Activated T-helper 1 cell treated with anti-CD3 and anti-CD28 coated beads, Interleukin-12 subunit alpha, Interleukin-12 subunit beta, Interleukin-2, Interleukin-4 antibody, amounts not matched to agents 30 ng/mL and 10 ng/mL and 1 ng/mL, durations not matched to agents 14 hours and 24 hours and 36 hours (primary cell): ENCODE measurements at places on chromosomes 1 and 21.

DNA sequence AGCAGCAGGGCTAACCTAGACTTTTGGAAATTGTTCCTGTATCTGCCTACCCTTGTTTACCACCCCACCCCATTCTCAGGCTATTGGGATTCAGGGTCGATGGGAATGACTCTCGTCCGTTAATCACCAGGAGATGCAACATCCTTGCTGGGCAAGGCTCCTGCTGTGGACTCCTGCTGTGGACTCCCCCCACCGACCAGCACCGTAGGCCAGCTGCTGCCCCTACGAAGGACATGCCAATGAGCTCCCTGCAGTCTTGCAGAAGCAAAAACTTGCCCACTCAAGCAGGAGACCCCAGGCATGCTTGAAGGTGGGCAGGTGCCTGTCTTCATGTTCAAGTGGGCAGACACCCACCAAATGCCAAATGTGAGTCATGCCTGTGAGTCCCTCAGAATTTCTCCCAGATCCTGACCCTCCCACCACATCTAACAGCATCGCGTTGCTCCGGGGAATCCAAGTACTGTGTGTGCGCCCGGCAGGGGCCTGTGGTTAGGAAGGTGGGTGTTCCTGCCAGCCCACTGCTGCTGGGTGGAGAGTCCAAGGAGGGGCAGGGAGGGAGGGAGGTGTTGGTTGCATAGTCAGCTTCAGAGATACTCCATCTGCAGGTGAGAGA, 41.7 kb upstream of the SOX13 start:
- no peaks in the 10 kb centered on the region for H3K4me1 ChIP-seq
- H3K36me3 ChIP-seq: no peaks in the 10 kb centered on the region

DNA sequence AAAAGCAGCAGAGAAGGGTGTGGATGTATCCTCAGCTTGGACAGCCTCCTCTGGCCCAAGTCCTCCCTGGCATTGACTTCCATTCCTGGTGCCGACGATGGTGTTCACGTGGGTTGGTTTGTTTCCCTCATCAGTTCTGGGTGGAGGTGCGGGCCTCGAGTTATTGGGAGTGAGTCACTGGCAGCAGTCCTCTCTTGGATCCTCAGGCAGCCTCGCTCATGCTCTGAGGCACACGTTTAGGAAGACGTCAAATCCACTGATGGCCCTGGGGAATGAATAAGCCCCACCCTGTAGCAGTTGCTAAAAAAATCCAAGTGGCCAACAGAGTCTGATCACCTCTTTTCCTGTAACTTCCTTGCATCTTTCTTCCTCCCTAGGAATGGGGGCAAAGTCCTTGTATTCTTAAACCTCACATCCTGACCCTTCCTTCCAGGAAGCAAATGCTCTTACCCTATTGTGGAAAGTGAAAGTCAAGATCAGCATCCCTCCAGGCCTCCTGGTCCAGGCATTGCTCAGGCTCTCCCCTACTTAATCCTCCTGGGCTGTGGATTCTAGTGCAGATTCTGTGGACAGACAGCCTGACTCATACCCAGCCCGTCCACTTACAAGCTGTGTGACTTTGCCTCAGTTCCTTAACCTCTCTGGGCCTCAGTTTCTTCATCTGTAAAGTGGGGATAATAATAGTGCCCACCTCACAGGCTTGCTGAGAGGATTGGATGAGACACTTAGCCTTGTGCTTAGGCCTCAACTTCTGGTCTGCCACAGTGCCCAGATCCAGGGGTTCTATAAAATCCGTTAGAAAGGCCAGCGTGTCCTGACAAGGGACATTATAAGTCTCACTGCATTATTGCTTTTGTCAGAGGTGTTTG, 111.1 kb downstream of the TLR5 start:
- no peaks in the 10 kb centered on the region for H3K36me3 ChIP-seq
- H3K4me1 ChIP-seq: no peaks in the 10 kb centered on the region
- H3K27ac ChIP-seq: no peak overlapping the region
- H3K4me3 ChIP-seq: no peak overlapping the region
- DNase-seq: no peak

DNA sequence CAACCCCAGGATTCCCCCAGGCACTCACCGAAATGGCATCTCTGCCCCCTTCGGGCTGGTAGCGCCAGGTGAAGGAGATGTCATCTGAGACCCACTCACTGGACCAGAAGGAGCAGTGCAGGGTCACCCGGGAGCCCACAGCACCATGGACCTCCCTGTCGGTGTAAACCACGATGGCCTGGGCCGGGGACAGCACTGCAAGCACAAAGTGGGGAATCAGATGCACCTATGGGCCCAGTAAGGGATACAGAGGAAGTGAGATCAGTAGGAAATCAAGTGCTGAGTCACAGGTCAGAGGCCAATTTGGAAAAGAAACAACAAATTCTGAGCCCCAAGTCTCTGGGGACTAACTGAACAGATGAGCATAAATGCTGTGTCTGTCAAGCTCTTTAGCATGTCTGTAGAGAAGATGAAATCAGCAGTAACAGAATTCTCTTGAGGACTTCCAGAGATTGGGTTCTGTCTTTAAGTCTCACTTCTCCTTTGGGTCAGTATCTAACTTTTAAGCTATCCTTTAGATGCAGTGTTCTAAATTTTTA, 2.5 kb downstream of the MPZ start:
- peaks cover 3% of the 10 kb centered on the region for H3K36me3 ChIP-seq
- peaks cover 2% of the 10 kb centered on the region for H3K27me3 ChIP-seq
- DNase-seq: no peak
- H3K4me1 ChIP-seq: peaks cover 52% of the 10 kb centered on the region
- peak overlapping the region; percentile 30 for H3K27ac ChIP-seq
- peak overlapping the region; percentile 19 for H3K4me3 ChIP-seq

GRCh38 chr1:203172184-203173010, 3.2 kb downstream of the MYBPH start:
- no peaks in the 10 kb centered on the region for H3K4me1 ChIP-seq
- H3K36me3 ChIP-seq: no peaks in the 10 kb centered on the region
- H3K27me3 ChIP-seq: peaks cover 2% of the 10 kb centered on the region
- DNase-seq: peak; percentile 17

- H3K4me1 ChIP-seq: no peaks in the 10 kb centered on the region
- no peak for DNase-seq
- peaks cover 28% of the 10 kb centered on the region for H3K27me3 ChIP-seq
- no peak overlapping the region for H3K4me3 ChIP-seq
Observed at GRCh38 chr1:205360891-205361290, 4.2 kb upstream of the KLHDC8A start.

DNA sequence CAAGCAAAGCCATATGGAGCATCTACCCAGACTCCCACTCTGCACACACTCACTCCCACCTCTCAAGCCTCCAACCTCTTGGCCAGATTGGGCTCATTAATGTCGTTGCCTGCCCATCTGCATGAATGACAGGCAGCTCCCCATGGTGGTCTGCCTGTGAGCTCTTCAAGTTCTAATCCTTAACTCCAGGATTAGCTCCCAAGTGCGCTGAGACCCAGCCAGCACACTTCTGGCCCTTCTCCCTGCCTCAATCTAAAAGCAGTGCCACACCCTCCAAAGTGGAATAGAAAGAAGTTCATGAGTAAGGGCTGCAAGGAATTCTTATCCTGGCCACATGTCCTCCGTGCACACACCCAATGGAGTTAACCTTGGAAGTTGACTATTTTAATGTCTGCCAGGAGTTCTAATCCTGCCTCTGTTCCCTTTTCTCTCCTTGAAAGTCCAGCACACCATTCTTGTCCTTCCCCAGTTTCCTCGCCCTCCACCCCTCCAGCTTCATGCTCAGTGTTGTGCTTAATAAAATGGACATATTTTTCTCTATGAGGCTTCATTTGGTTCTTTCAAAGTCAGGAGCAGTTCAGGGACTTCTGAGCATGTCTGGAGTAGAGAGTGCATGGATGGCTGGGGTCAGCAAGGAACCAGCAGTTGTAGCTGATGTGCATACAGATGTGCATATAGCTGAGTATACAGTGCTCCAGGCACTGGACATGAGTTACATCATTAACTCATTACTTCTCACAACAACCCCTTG, 30.1 kb downstream of the CAMK1G start:
- no peak overlapping the region for H3K4me3 ChIP-seq
- peaks cover 23% of the 10 kb centered on the region for H3K36me3 ChIP-seq
- no peaks in the 10 kb centered on the region for H3K27me3 ChIP-seq
- H3K27ac ChIP-seq: no peak overlapping the region

DNA sequence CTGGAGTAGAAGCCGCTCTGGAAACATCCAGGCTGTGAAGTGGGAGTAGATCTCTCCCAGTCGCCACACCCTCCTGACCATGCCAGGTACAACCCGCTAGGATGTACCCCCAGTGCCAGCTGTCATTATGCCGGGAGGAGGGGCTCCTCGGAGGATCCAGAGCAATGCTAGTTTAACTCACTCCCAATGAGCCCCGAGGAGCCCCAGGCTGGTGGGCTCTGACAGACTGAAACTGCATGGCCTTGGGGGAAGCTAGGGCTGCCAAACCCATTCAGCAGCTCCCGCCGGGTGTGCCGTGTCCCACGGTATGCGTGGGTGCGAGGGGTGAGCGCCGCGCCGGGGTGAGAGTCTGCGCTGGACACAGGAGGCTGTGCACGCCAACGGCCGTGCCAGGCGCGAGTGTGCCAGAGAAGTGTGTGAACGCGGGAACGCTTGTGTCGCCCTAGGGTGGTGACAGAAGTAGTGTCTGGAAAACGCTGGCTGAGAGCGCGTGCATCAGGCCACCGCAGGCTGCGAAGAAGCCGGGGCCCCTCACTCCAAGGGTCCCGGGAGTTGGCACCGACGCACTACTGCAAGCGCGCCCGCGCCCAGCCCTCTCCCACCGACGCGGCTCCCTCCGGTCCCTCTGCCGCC, 177.1 kb upstream of the EDN2 start:
- no peak for DNase-seq
- H3K36me3 ChIP-seq: peaks cover 43% of the 10 kb centered on the region
- H3K27me3 ChIP-seq: no peaks in the 10 kb centered on the region

DNA sequence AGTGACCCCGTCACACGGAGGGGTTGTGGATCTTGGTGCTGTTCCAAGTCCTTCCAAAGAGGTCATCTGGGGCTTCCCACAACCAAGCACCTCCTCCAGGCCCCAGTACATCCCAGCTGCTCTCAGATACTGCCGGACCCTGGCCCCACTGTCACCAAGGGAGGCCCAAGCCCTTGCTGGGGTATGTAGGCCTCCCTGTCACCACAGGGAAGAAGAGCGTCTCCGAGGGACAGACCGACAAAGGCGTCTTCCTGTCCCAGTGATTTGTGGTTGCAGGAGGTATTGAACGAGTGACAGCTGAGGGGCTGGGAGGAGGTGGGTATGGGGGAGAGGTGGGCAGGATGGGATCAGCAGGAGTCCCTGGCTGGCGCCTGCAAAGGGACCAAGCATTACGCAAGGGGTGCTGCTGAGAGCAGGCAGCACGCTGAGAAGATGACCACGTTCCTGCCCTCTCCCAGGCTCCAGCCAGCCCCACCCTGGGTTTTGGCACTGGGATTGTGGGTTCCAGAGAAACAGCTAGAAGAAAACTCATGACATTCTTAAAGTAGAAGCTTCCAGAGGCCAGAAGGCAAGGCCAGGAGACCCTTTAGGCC, 29.7 kb downstream of the LRP8 start:
- H3K36me3 ChIP-seq: peaks cover 5% of the 10 kb centered on the region
- H3K4me3 ChIP-seq: no peak overlapping the region
- H3K4me1 ChIP-seq: peaks cover 31% of the 10 kb centered on the region
- no peaks in the 10 kb centered on the region for H3K27me3 ChIP-seq
- peak overlapping the region; percentile 70 for H3K27ac ChIP-seq

DNA sequence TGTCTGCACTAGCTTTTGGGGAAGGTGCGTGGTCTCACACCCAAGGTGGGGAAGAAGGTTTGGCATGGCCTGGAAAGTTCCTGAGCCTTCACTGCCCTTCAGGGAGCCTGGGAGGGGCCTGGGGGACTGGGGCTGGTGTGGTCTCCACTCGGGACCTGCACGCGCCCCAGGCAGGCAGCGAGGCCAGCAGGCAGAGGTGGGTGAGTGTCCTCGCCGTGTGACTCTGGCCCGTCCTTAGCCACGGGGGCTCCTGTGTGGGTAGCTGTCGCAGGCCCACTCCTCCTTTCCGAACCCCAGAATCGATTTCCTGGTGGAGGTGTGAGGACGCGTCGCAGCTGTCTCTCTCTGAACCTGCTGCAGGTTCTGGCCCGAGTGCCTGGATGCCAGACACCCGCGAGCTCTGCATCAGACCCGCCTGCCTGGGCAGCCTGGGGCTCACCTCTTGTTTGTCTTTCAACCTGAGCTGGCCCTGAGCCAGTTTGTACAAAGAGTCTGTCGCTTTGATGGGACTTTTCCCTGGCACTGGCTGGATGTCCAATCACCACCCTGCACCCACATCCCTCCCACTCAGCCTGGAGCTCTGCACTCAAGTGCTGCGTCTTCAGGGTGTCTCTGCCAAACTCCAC, 36.0 kb upstream of the SLC19A1 start:
- no peaks in the 10 kb centered on the region for H3K4me1 ChIP-seq
- DNase-seq: no peak
- H3K27ac ChIP-seq: no peak overlapping the region
- H3K27me3 ChIP-seq: peaks cover 5% of the 10 kb centered on the region

GRCh38 chr1:185804608-185805007, 70.4 kb downstream of the HMCN1 start:
- no peaks in the 10 kb centered on the region for H3K4me1 ChIP-seq
- no peak overlapping the region for H3K4me3 ChIP-seq
- H3K27ac ChIP-seq: no peak overlapping the region
- no peak for DNase-seq
- H3K36me3 ChIP-seq: no peaks in the 10 kb centered on the region
- H3K27me3 ChIP-seq: peaks cover 7% of the 10 kb centered on the region

GRCh38 chr1:38558055-38558454, 301.5 kb downstream of the RRAGC start:
- peaks cover 57% of the 10 kb centered on the region for H3K4me1 ChIP-seq
- H3K27me3 ChIP-seq: peaks cover 40% of the 10 kb centered on the region
- DNase-seq: no peak
- no peaks in the 10 kb centered on the region for H3K36me3 ChIP-seq

DNA sequence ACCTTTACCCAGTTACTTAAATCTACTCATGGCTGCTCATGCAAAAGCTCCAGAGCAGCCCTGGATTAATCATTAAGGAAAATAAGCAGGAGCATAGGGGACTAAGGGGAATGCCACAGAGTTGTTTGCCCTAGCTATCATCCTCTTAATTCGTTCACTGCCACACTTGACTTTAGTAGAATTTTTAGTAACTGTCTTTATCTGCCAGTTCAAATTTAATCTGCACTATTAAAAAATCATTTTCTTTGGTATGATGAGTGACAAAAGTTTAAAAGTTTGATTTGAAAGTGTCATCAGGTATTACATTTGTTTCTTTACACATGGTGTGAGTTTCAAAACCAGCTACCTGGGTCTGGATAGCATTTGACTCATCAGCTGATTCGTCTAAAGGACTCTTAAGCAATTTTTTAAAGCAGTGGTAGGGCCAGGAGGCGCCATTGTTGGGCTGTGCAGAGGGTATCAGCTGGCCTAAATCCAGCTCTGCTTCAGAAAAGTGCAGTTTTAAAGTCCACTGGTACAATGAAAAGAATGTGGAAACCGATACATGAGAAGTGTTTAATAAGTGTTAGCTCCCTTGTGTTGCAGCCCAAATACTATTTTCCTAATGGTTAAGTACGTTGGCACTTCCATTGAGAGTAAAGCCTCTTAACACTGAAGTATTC, 69.9 kb upstream of the DR1 start:
- no peak overlapping the region for H3K4me3 ChIP-seq
- H3K36me3 ChIP-seq: peaks cover 11% of the 10 kb centered on the region
- no peaks in the 10 kb centered on the region for H3K4me1 ChIP-seq
- H3K27me3 ChIP-seq: no peaks in the 10 kb centered on the region

GRCh38 chr1:25774206-25774803, 25.7 kb upstream of the SELENON start:
- DNase-seq: no peak
- no peak overlapping the region for H3K27ac ChIP-seq
- no peak overlapping the region for H3K4me3 ChIP-seq
- H3K27me3 ChIP-seq: peaks cover 48% of the 10 kb centered on the region

GRCh38 chr1:115089420-115090185, at the start of gene TSPAN2:
Gene TSPAN2, minus strand, starts transcription at chr1:115089503. Its CDS starts 71 bp downstream, at chr1:115089432.
- peaks cover 23% of the 10 kb centered on the region for H3K4me1 ChIP-seq
- H3K36me3 ChIP-seq: peaks cover 4% of the 10 kb centered on the region
- H3K4me3 ChIP-seq: peak within 1 kb of the TSS; percentile 81
- DNase-seq: peak; percentile 21
